ENCODE measurements at places on chromosomes 6 and 20. TPM values are rescaled to one million over a fixed set of nuclear protein-coding genes. Genes with fewer than 3 reads are reported as not detected.

- no peak for DNase-seq
- H3K27ac ChIP-seq = no peak overlapping the region
- H3K27me3 ChIP-seq = no peaks in the 10 kb centered on the region
Observed at GRCh38 chr20:46974669-46975434, 80.2 kb downstream of the EYA2 start.

GRCh38 chr6:30942338-30943060 is 1.7 kb downstream of the MUCL3 start:
- peak; percentile 70 for DNase-seq
- H3K27ac ChIP-seq = no peak overlapping the region

DNA sequence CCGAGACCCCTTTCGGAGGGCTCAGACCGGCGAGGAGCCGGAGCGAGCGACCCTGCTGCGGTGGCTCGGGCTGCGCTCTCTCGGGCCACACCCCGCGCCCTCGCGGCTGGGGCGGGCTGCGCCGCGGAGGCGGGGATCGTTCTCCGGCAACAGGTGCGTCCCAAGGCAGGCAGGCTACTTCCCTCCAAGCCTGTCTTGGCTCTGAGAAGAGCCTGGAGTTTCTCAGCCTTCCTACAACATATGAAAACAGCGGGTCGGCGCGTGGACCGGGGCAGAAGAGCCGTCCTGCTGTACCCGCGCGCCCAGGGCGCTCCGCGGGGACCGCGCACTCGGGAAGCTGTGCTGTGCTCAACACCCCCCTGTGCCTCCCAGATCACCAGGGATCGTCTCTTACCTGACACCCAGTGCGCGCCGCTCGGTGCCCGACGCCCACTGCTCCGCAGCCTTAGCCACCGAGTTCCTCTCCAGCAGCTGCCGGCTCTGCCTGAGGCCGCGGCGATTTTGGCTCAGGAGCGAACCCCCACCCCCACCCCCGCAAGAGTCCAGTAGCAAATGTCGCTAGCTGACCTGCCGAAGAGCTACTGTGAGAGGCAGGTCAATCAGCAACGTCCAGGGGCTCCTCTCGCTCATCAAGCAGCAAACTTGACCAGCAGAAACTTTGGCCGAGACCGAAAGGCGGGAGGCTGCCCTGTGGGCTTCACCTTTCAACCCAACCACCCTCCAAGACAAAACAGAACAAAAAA is 3.7 kb upstream of the OLIG3 start:
- no peak overlapping the region for H3K27ac ChIP-seq
- H3K36me3 ChIP-seq = no peaks in the 10 kb centered on the region
- peaks cover 53% of the 10 kb centered on the region for H3K27me3 ChIP-seq

DNA sequence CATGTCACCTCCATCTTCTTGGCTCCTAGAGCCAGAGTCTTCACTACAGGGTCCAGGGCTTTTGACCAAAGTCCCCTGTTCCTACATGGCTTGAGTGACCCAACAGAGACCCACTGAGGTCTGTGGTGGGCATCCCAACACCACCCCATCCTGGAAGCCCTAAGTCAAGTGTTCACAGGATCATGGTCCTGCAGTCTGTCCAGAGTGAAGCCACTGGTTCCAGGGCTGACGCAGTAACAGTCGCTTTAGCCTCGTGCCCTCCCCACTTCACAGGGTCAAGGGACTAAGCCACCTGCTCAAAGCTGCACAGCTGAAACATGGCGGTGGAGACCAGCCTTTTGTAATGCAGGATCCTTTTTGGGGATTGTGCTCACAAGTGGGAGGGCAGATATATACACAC is 133.9 kb downstream of the JPH2 start:
- H3K4me1 ChIP-seq = no peaks in the 10 kb centered on the region
- H3K27ac ChIP-seq = no peak overlapping the region
- no peak for DNase-seq
- no peak overlapping the region for H3K4me3 ChIP-seq
- no peaks in the 10 kb centered on the region for H3K27me3 ChIP-seq

DNA sequence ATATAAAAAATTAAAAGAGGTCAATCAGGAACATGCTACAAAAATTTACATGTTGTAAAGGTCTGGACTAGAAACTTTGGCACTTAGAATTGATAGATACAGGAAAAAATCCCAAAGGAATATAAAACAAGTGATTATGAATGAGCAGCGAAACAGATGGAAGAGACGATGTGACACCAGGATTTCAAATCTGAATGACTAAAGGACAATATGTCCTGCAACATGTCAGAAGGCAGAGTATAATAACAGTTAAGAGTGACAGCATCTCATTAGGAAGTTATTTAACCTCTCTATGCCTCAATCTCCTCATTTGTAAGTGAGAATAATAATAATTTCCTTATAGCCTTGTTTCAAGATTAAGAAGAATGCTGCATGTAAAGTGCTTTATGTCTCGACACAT is 50.3 kb downstream of the FRK start:
- H3K4me1 ChIP-seq = peaks cover 4% of the 10 kb centered on the region
- no peaks in the 10 kb centered on the region for H3K27me3 ChIP-seq
- DNase-seq = no peak
- no peak overlapping the region for H3K27ac ChIP-seq
- H3K4me3 ChIP-seq = no peak overlapping the region

DNA sequence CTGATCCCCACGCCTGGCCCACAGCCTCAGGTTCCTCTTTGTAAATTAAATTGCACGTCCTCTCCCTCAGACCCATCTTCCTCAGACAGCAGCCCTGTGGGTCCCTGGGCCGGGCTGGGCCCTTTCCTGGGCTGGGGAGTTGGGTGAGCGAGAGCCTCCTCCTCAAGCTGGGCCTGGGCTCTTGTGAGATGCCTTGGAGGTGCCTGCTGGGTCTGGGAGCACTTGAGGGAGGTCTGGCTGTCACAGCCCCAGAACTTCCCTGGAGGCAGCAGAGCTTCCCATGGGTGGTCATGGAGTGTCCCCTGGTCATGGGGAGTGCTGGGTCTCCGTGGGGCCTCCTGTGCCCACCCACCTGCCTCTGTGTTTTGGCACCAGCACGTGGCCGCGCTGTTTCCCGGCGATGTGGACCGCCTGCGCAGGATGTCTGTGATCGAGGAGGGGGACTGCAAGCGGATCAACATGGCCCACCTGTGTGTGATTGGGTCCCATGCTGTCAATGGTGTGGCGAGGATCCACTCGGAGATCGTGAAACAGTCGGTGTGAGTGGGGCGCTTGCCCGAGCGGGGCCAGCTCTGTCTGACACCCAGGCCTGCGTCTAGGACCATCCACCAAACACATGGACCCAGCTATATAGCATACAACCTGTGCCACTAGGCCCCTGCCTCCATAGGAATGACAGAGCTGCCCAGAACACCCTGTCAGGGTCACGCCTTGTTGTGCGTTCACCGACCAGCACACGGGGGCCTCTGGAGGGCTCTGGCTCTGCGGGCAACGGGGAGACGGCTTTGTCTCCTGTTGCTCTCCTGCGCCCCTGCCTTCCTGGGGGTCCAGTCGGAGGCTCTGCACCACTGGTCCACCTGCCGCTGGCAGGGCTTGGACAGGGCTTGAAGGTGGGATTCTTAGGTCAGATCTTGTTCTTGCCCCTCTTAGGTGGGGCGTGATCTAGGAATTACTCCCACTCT is 33.0 kb downstream of the PYGB start:
- no peak overlapping the region for H3K4me3 ChIP-seq
- no peaks in the 10 kb centered on the region for H3K27me3 ChIP-seq
- no peak overlapping the region for H3K27ac ChIP-seq
- DNase-seq = no peak

DNA sequence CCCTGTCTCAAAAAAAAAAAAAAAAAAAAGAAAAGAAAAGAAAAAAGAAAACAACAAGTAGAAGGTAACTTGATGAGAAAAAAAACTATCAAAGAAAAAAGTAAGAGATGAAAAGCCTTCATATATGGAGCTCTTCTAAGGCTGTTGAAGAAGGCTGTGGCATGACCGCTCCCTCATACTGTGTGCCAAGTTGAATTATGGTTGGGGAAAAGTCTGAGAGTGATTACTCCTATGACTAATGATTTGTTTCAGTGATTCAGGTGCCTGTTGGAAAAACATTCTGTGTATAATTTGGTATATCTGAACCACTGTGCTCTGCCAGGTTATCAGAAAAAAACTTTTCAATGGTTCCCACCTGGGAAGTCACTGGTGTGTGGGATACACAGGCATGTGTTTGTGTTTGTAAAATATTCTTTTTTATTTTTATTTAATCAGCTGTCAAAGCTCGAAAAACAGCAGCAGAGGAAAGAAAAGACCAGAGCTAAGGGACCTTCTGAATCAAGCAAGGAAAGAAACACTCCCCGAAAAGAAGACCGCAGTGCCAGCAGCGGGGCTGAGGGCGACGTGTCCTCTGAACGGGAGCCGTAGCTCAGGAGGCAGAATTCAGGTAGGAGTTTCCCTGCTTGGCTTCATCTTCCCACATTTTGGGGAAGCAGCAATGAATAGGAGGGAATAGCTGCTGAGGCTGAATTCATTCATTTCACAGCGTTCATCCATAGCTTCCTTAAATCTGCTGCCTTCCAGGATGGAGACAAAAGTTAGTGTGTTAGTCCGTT is 69.7 kb upstream of the SCP2D1 start:
- H3K36me3 ChIP-seq = peaks cover 4% of the 10 kb centered on the region
- H3K4me3 ChIP-seq = no peak overlapping the region
- H3K4me1 ChIP-seq = no peaks in the 10 kb centered on the region
- DNase-seq = no peak

The BANF2 gene
- not detected for total RNA-seq

The DEFB113 gene
- total RNA-seq = not detected

The OARD1 gene
- total RNA-seq = 40.4 TPM

DNA sequence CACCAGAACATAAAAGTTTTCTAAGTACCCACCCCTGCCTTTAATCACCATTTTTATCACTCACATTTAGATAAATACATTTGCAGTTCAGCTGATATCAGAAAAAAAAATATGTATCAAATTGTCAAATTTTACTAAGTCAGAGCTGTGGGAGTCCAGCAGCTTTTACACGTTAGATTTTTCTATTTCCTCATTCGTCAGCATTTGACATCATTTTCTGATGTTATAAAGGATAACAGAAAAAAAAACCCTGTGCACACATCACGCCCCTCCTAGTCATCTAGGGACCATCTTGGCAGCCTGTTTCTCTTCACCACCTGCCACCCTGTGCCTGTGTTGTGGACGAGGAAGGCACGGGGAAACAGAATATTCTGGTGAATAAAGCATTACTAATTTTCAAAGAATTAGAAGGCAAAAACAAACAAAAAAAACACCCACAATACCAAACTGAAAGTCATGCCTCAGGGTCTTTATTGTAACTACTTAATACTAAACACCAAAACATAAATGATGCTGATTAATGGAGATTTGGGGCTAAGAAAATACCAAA is 12.4 kb downstream of the B4GALT5 start:
- H3K4me1 ChIP-seq = no peaks in the 10 kb centered on the region
- no peaks in the 10 kb centered on the region for H3K36me3 ChIP-seq
- no peak for DNase-seq
- no peaks in the 10 kb centered on the region for H3K27me3 ChIP-seq
- H3K4me3 ChIP-seq = no peak overlapping the region

GRCh38 chr6:37077191-37077904 is 71.9 kb downstream of the FGD2 start:
- no peaks in the 10 kb centered on the region for H3K36me3 ChIP-seq
- H3K4me3 ChIP-seq = no peak overlapping the region
- DNase-seq = no peak
- no peak overlapping the region for H3K27ac ChIP-seq
- no peaks in the 10 kb centered on the region for H3K4me1 ChIP-seq

DNA sequence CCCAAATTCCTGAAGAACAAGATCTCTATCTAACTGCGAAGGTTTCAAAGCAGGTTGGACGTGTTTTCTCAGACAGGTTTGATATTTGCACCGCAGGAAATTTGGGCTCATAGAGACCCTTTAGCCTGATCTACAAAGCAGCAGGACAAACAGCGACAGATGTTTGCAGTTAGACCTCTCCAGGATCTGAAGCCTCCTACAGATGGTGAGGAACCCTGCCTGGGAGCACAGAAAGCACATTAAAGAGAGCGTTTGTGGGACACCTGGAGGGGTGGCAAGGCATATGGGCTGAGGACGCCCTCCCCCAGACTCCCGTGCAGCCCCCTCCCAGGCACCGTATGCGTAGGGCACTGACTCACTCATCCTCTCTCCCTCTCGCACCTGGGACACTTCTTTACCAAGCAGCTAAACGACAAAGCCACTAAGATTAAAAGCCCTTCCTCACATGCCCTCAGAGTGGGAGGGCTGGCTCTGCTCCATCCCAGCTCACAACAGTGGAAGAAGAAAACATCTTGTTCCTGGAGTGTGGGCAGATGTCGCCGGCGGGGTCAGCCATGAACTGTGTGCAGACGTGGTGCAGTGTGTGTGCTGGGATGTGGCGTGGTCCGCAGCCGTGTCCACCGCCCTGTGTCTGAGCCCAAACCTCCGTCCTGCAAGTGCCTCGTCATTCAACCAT is 249.7 kb upstream of the AFDN start:
- DNase-seq = no peak
- H3K27ac ChIP-seq = no peak overlapping the region
- no peaks in the 10 kb centered on the region for H3K36me3 ChIP-seq
- no peak overlapping the region for H3K4me3 ChIP-seq
- no peaks in the 10 kb centered on the region for H3K4me1 ChIP-seq
- H3K27me3 ChIP-seq = no peaks in the 10 kb centered on the region

The SLC35B2 gene
- total RNA-seq = 26.9 TPM

The PPP1R14C gene
- 21.2 TPM for total RNA-seq

The ROS1 gene
- total RNA-seq = 0.94 TPM

The MYLK4 gene
- total RNA-seq = 0.35 TPM

The TTI1 gene
- total RNA-seq = 9.3 TPM

DNA sequence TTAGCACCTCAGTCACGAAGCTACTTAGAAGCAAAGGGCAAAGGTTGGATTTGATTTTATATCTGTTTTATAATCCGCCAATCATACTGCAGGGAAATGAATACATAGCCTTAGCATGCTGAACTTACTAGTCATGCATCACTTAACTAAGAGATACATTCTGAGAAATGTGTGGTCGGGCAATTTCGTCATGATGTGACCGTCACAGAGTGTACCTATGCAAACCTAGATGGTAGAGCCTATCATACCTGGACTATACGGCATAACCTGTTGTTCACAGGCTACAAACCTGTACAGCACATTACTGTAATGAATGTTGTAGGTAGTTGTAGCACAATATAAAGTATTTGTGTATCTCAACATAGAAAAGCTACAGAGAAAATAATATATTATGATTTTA is 345.2 kb upstream of the RGS17 start:
- no peak overlapping the region for H3K27ac ChIP-seq
- no peaks in the 10 kb centered on the region for H3K27me3 ChIP-seq
- no peak overlapping the region for H3K4me3 ChIP-seq
- H3K36me3 ChIP-seq = no peaks in the 10 kb centered on the region
- no peaks in the 10 kb centered on the region for H3K4me1 ChIP-seq
- no peak for DNase-seq

DNA sequence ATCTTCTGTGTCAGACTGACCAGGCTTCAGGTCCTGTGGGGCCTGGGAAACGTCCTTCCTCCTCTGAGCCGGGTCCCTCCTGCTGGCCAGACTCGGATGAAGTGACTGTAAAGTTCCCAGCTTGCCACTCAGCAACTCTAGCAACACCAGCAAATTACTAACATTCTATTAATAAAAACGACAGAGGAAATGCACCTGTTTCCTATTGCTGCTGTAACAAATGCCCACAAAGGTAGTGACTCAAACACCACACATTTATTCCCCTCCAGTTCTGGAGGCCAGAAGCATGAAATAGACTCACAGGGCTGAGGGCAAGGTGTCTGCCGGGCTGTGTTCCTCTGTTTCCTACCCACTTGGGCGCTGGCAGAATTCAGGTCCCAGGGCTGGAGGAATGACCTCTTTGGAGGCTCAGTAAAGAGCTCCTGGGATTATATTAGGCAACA is 48.8 kb downstream of the CTCFL start:
- no peaks in the 10 kb centered on the region for H3K4me1 ChIP-seq
- DNase-seq = no peak
- no peak overlapping the region for H3K4me3 ChIP-seq
- H3K36me3 ChIP-seq = no peaks in the 10 kb centered on the region
- no peaks in the 10 kb centered on the region for H3K27me3 ChIP-seq
- no peak overlapping the region for H3K27ac ChIP-seq

The CD93 gene
- total RNA-seq = 10.7 TPM
